ENCODE measurements at places on chromosomes 2 and 18.
A peak's percentile ranks its signal among the peaks of the same experiment; 100 is the strongest.

DNA sequence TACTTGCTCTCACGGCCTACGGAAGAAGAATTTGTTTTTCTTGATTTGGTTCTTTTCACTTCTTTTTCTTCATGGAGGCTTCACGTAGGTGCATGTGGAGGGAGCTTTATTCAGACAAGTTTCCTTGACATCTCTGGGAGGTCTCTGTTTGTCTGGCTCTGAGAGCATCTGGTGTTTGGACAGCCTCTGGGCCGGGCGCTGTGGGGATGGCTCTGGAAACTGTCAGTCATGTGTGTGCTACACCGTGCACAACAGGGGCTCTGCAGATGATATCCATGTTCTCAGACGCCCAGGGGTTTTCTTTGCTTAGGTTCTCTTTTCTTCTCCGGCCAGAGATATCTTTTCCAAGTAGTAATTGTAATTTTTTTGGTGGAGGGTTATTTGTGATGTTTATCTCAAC, 130.7 kb downstream of the SH3RF3 start:
- DNase-seq = no peak

DNA sequence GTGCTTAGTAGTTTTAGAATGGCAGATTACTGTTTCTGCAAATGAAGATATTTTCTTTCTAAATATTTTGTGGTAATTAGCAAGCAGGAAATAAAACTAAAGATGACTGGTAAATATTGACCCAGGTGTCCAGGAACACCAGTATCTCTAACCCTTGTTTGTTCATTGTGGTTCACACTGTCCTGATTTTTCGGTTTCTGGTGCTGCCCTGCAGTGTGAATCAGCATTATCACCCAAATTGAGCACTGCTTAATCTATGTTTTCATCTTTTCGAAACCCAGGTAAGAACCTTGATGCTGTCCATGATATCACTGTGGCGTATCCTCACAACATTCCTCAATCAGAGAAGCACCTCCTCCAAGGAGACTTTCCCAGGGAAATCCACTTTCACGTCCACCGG, 167.4 kb downstream of the CAPN13 start:
- DNase-seq = no peak

GRCh38 chr2:171319164-171319810, 114.5 kb downstream of the METTL8 start:
- peak; percentile 42 for DNase-seq

DNA sequence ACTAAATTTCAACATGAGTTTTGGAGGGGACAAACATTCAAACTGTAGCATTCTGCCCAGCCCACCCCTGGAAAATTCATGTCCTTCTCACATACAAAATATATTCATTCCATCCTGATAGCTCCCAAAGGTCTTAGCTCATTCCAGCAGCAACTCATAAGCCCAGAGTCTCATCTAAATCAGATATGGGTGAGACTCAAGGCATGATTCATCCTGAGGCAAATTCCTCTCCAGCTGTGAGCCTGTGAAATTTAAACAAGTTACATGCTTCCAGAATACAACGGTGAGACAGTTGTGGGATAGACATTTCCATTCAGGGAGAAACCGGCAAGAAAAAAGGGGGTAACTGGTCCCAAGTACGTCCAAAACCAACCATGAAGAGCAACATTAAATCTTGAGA, 43.5 kb upstream of the FAHD2A start:
- DNase-seq = no peak

DNA sequence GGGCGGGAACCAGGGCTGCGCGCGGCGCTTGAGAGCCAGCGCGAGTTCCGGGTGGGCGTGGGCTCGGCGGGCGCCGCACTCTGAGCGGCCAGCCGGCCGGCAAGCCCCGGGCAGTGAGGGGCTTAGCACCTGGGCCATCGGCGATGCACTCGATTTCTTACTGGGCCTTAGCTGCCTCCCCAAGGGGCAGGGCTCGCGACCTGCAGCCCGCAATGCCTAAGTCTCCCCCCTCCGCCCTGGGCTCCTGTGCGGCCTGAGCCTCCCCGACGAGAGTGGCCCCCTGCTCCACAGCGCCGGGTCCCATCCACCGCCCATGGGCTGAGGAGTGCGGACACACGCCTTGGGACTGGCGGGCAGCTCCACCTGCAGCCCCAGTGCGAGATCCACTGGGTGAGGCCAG, 36.5 kb upstream of the MAP2 start:
- no peak for DNase-seq

DNA sequence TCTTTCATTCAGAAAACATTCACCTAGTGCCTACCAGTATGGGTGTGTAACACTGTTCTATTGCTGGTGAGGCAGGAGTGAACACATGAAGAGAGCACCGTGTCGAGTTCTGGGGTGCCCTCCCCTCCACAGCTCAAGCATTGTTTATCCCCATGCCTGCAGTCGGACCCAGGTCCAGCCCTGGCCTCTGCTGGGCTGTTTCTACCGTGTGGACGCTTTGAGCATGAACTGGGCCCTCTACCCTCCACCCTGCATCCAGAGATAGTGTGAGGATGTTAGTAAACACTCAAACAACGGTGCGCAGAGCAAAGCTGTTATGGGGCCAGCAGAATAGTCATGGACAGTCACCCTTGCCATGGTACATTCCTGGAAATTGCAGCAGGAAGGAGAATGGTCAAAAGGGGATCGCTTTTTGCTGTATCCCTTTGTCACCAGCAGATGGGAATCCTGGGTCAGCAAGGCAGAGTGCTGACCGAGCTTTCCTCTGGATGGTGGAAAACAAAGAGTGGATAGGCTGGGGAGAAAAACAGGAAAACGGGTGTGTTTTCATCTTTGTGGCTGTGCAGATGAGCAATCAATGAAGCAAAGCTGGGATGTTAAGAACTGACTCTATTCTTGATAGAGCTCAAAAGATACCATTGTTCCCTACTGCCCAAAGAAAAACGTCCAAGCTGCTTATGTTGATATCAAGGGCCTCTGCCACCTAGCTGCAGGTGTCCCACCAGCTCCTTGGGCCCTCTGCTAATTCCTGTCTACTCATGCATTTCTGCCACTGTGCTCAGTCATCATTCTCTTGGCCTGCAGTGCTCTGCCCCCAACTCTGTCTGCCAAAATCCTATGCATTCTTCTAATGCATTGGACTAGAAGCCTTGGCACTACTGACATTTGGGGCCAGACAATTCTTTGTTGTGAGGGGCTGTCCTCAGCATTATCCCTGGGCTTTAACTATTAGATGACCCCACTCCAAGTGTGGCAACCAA, 38.7 kb downstream of the REEP1 start:
- DNase-seq = peak; percentile 58

DNA sequence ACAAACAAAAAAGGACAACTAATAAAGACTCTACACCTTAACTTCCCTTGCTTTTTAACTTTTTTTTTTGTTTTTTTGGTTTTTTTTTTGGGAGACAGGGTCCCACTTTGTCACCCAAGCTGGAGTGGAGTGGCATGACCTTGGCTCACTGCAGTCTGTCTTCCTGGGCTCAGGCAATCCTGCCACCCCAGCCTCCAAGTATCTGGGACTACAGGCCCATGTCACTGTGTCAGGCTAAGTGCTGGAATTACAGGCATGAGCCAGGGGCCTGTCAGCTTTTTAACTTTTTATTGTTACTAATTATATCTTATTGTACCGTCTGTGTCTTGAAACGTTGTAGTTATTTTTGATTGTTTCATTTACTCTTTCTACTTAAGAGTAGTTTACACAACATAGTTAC, 25.5 kb downstream of the WDR7 start:
- DNase-seq = no peak

- no peak for DNase-seq
Measured at GRCh38 chr18:35807811-35808335, 164.6 kb upstream of the RMP24 start.

GRCh38 chr18:44452346-44452745, 228.3 kb upstream of the SETBP1 start:
- no peak for DNase-seq

DNA sequence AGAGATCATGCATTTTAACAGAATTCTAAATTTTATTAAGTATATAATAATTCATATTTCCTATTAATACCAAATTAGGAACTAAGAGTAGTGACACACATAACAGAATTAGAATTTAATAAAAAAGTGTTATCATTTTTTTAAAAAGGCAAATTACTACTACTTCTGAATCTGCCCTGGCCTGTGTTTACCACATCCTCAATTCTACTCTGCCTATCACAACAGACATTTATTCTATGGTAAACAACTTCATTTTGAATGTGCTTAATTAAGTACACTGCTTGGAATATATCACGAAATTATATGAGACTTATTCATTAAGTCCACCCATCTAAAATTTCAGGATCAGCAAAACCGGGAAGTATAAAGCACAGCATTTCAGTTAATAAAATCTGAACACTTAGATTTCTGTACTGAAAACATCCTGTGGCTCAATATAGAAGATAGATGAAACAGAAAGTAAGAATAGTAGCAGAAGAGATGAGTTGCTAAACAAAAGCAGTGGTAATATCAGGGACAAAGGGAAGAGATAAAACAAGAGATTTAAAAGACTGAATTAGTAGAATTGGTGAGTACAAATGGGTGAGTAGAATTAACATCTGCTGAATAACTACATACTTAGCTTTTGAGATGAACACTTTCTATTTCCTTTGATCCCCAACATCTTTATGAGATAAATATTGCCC, 3.7 kb downstream of the SMC6 start:
- DNase-seq = no peak

- no peak for DNase-seq
Measured at GRCh38 chr2:65079017-65079416, 22.8 kb downstream of the CEP68 start.

DNA sequence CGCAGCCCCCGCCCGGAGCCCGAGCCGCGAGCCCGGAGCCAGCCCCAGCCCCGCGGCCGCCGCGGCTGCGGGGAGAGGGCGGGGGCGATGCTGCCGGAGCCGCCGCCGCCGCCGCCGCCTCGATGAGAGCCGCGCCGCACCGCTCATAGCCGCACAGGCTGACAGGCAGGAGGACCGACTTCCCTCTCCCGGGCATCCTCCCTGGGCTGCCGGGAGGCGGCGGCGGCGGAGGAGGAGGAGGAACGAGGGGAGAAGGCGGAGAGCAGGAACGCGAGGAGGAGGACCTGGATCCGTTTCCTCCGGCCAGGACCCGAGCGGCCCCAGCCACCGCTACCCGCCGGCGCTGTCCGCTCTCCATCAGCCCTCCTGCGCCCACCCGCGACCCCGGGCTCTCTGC, 370 bp downstream of the KLHL29 start:
- DNase-seq = peak; percentile 74

GRCh38 chr2:182148344-182148743, 162.7 kb downstream of the PPP1R1C start:
- no peak for DNase-seq

DNA sequence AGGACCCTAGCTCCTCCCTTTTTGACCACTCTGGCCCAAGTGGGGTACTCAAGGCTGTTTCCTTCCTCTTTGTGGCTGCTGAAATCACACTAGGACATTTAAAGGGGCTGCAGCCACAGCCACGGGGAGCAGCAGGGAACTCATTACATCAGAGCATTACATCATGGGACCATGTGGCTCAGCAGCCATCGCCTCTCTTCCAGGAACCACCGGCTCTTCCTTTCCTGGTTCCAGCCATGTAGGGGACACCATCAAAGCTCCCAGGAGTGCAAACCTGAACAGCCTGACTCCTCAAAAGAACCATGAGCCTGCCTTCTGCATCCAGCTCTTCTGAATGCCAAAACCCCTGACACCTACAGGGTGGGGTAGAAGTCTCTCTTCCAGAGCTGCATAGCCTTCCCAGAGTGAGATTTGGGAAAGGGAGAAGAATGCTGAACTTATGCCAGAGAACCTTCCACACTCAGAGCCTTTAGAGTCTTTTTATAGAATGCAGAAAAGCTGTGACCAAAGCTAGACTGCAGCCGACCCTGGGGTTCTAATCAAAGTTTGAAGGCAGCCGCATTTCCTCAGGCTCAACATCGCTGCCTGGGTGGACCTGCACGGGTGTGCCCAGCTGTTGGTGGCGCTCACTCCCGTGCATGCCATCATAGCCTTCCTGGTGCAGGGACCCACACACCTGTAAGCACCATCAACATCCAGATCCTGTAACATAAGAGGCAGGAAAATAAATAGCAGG, 121.7 kb downstream of the KLHL29 start:
- no peak for DNase-seq

GRCh38 chr2:84830095-84830494, 50.8 kb downstream of the TRABD2A start:
- no peak for DNase-seq

- no peak for DNase-seq
Measured at GRCh38 chr2:46009772-46010171, 287.4 kb upstream of the EPAS1 start.

DNA sequence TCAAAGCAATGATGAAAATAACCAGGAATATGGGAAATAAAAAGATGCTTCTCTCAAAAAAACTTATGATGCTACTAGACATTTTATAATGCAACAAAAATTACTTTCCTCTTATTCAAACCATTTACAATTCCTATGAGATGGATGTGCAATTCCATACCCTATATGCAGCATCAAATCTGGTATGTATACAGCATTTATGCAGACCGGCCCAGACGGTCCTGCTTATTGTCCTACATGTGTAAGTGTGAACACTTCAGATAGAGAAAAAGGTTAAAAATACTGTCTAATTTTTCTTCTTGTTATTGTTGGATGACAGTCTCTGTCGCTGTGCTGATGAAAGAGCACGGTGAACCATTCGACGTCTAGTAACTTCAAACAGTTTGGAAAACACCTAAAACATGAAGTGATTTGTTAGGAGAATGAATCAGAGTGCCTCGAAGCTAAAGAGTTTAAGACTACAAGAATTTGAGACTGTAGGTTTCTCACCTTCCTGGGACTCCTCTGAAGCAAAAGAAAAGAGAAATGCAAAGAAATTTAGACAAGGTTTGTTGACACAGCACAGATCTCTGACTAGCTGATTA, 80.8 kb downstream of the ATL2 start:
- DNase-seq = no peak

Data from iPS-NIHi11 (cell line).